Skin of body (tissue), 3 donors: ENCODE measurements at places on chromosomes 11 and 22. TPM values are rescaled to one million over a fixed set of nuclear protein-coding genes. Genes with fewer than 3 reads are reported as not detected.

- DNase-seq, result no peak
Measured at GRCh38 chr22:29155966-29156365, 49.7 kb upstream of the EMID1 start.

DNA sequence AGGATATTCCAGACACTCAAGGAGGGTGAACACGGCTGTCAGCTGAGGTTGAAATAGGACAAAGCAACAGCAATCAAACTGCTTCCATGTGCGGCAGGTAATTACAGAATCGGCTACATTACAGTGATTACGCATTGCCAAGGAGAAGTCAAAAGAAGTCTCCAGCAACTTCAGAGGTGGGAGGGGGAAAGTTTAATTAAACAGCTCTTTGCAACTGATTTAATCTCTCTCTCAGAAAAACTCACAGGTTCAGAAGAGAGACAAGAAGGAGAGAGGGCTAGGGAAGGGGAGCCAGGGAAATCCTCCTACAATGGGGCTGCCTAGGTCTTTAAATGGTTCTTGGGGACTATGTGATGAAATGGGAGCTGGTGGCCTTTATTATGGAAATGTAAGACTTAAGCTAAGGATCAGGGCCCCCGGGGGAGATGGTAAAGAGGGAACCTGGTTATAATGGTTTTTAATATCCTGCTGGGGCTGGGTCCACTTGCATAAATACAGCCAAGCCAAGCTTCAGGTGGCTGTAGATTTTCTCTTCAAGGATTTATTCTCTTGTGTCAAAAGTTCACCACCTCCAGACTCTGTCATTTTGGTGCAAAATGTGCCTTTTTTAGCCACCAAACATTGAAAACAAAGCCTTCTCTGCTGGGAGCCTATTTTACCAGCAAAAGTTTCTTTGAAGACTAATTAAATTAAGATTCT is 354.7 kb upstream of the NARS2 start:
- no peak for DNase-seq

GRCh38 chr11:45258982-45259530 is 27.1 kb downstream of the SYT13 start:
- DNase-seq, result no peak

- DNase-seq, result no peak
Measured at GRCh38 chr22:24144778-24145085, 36.6 kb upstream of the SUSD2 start.

- DNase-seq, result no peak
Measured at GRCh38 chr11:20688761-20689160, 19.4 kb downstream of the NELL1 start.

- no peak for DNase-seq
Measured at GRCh38 chr11:131880316-131880715, 509.9 kb downstream of the NTM start.

- peak; percentile 32 for DNase-seq
Measured at GRCh38 chr11:116229236-116229970, 543.4 kb downstream of the BUD13 start.

WBP2NL gene
- total RNA-seq, result 2.6 TPM

KCNA4 gene
- total RNA-seq, result 0.30 TPM
